ENCODE measurements at places on chromosomes 4 and X.

DNA sequence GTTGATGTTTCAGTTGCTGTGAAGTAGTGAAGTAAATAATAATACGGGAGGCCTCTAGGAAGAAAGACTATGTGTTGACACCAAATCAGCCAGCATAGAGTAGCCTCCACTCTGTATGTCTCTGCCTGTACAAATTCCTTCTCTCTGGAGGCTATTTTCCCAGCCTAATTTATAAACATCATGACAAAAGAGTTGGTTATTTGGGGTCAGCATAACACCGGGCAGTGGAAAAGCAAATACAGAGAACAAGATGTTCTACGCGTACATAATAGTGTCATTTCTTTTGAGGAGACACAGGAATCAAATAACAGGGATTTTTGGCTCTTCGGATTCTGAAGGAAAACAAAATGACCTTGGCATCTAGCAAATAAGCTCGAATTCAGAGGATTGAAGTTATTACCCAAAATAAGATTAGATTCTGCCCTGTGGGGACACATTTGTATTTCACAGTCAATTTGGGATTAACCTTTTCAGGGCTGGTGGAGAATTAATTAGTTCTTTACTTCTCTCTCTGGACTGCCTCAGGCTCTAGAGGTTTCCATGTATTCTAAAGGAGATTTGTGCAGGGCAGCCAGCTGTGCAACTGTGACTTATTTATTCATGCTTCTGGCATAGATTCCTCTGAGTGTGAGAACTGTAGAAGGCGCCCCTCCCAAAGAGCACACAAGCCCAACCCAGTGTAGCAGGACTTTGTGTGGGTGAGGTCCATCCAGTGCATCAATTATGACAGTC lies 14.1 kb upstream of the SYTL4 start:
- no peak for DNase-seq

- no peak for DNase-seq
Measured at GRCh38 chrX:116198810-116199209, 28.3 kb downstream of the AGTR2 start.

- no peak for DNase-seq
Measured at GRCh38 chr4:41776466-41776865, 27.9 kb upstream of the PHOX2B start.

DNA sequence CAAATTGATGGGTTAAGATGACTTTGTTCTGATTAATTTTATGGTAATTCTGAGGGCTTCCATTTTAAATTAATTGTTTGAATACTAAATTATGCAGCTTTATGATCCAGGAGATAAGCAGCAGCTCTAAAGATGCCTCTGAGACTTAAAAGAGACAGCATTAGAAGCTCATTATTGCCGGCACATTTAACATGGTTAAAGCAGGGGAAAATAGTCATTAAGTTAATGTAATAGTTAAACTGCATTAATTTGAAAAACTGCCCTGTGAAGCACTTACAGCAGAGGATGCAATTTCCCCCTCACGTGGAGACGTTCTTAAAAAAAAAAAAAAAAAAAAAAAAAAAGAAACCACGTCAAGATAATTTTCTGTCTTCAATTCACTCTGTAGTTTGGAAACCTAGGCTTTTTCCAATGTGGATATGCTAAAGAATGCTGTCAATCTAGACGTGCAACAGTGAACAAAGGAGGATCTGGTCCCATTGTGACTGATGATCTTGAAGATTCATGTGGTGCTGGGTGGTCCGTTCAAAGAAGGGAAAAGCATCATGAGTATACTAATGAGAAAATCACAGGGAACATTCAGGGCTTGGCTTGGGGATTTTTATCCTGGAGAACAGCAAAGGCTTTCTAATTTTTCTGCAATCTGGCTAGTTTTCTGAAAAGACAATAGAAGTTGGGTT lies 440.6 kb upstream of the HS3ST1 start:
- no peak for DNase-seq

DNA sequence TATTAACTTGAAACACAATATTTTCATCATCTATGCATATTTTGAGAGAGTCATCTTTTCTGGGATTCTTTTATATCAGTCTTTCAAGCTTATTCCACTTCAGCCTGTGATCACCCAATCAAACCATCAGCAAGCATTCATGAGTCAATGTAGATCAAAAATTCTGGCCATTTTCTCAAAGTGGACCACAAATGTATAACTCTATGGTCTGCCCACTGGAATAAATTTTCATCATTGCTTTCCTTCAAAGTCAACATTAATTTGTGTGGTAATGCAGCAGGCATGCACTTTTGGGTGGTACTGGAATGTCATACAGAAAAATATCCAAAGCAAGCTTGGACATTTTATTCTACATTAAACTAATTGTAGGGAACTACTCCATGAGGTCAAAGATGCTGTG lies 1013.0 kb downstream of the STIM2 start:
- DNase-seq: no peak

DNA sequence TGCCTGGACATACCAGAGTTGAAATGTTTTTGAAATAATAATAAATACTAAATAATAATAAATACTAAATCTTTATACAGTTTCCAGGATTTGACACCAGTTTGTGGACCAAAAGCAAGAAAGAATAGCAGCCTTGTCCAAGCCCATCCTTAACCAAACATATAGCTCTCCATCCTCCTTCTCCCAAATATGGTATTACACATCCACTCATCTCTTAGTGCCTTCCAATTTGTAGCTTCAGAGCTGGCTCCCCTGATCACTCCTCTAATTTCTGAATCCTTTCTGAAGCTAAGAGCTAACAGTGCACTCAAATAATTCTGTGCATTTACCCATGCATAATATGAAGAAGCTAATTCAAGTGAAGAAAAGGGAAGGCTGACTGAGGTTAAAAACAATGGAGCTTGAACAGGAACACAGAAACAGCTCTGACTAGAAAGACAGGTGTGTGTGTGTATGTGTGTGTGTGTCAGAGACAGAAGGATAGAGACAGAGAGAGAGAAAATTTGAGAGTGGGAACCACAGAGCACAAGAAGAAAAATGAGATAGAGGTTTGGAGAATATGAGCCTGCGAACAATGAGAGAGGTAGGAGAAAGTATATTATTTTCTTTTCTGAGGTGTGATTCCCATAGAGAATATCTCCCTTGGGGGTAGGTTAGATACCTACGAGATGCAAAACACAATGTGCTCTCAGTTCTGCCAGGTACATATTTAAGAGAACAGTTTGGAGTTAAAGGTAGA lies 123.5 kb downstream of the CAMK2D start:
- no peak for DNase-seq

GRCh38 chr4:163755013-163755412 lies 260.5 kb downstream of the TMA16 start:
- DNase-seq: no peak

GRCh38 chr4:185352741-185353140 lies 43.0 kb downstream of the LRP2BP start:
- no peak for DNase-seq

Data from immature natural killer cell (primary cell).